GM12892 (cell line): ENCODE measurements at places on chromosomes 7 and 10.

- no peak for DNase-seq
Measured at GRCh38 chr7:135709508-135709907, 18.5 kb downstream of the SLC13A4 start.

DNA sequence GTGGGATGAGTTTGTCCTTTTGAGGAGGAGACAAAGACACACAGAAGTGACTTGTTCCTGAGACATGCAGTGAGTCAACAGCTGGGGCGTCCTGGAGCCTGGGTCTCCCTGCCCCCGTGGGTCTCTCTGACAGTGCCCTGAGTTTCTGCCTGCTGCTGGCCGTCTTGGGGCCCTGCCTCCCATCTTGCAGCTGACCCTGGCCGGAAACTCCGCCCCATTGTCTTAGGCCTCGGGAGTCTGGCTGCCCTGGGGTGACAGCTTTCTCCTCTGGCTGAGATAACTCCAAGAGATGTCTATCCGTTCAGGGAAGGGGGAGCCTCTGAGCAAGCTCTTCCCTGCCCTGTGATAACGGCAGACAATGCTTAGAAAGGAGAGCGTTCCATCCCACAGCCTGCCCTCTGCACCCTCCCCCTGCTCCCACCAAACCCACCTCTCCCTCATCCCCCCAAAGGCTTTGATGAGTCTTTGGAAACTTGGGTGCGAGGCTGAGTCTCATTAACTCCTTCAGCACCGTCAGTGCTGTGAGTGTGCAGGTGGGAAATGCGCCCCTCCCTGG, 69.5 kb upstream of the PODXL start:
- DNase-seq = no peak

- DNase-seq = no peak
Measured at GRCh38 chr7:95424716-95425115, 10.1 kb downstream of the PON2 start.

DNA sequence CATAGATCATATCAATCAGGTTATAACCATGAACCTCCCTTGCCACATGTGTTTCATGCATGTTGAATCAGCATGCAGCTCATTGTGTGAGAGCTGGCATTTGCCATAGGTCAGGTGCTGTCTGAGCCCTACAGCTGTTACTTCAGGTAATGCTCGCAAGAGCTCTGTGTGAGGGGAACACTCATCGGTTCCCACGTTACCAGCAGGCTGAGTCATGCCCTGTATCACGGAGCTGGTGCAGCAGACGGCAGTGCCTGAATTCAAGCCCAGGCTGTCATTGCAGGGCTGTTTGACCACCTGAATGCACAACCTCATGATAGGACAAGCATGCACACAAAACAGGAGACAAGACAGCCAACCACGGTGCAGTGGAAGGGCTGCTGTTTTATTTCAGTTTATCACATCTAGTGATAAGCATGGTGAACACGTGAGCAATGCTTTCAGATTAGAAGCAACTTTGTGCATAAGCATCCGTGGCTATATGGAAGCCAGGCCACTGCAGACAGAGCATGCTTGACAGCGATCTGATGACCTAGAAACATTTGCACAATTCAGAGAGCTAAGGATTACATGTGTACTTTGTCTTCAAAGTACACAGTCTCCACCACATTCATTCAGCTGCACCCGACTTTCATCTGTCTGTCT, 56.4 kb upstream of the PFKP start:
- no peak for DNase-seq

DNA sequence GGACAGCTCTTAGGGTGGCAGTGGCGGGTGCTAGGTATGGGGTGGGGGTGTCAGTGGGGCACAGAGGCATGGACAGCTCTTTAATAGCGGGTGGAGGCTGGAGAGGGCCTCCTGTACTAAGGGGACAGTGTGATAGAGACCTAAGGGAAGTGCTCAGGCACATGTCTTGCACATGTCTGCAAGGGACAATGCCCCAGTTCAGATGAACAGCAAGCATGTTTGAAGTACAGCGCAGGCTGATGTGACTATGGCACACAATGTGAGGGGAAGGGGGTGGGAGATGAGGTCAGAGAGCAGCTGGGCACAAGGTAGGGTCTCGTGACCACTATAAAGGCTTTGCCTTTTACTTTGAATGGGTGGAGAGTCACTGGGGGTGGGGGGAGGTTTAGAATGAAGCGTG, 3.5 kb downstream of the GIMAP8 start:
- DNase-seq = no peak

DNA sequence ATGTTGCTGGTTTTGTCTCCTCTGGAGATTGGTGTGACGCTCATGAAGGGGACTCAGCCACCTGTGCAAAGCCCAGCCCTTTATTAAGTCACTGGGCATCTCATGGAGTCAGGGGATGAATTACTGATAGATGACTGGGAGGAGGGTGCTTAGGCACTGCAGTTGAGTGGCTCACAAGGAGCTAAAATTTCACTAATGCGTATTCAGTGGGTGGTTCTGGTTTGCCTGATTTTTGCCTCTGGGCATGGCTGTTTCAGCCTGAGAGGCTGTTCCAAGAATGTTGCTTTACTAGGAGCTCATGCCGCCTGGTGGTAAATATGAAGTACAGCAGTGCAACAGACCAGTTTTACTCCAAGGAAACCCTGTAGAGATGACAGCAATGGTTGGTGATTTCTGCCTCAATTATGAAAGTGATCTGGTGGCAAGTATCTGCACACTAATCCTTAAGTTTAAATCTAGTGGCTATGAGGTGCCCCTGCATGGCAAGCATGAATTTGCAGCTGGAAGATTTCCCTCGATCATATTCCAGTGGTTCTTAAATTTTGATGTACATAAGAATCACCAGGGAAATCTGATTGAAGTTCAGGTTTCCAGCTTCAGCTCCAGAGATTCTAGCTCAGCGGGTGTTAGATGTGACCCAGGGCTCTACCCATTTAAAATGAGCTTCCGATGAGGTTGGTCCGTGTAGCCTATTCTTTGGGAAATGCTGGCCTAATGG, 19.9 kb downstream of the ACTA2 start:
- DNase-seq = no peak

DNA sequence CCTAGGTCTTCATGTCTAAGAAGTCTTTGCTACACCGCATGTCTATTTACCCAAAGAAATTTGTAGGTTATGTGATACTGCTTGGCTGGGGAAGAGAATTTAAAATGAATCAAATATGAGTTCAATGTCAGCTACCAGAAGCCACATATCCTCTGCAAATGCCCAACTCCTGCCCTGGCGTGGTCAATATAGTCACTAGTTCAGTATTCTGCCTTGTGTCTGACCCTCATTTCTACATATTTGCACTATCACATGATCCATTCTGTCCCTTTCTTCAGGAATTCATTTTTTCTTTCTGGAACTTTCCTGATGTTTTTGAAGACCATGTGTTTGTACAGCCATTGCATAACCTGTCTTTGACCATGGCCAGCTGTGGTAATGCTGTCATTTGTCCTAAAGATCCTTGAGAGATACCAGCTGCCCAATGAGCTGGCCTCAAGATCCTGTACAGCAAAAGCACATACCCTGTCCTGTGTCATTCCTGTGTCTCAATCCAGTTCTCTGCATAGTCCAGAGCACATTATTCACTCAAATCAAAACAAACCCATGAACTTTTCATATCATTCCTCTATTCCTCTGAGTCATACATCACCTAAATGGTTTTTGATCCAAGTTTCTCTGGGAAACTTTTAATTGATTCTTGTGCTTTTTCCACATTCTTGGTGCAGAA, 524.5 kb downstream of the PARD3 start:
- DNase-seq = no peak

DNA sequence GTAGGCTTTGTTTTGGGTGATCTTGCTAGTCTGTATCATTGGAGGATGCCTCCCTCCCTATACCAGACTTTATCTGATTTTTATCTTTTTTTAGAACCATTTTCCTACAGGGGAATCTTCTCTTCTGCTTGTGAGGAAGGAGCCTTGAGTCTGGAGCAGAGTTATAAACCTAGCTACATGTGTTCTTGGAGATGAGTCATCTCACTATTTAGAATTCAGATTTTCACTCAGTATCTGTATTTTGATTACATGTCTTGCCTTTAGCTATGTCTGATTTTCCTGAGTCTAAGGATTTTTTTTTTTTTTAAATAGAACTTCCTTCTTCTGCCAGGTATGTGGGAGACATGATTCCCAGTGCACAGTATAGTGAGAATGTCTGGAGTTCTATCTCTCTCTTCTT, 211.6 kb upstream of the MBL2 start:
- DNase-seq = no peak

DNA sequence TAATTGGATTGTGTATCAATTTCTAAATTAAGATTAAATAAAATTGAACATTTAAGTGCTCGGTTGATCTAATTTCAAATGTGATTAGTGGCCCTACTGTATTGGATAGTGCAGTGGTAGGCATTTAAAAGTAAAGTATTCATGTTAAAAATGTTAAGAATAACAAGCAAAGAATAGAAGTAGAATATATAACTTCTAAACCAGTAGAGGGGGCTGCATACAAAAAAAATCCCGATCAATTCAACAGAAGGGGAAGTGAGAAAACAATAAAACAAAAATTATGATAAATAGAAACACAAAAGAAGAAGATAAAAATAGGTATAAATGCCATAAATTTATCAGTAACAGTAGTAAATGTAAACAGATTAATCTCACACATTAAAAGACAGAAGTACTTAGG, 24.9 kb upstream of the WDFY4 start:
- DNase-seq = no peak

GRCh38 chr7:77428777-77429231, 12.7 kb upstream of the GSAP start:
- DNase-seq = no peak

DNA sequence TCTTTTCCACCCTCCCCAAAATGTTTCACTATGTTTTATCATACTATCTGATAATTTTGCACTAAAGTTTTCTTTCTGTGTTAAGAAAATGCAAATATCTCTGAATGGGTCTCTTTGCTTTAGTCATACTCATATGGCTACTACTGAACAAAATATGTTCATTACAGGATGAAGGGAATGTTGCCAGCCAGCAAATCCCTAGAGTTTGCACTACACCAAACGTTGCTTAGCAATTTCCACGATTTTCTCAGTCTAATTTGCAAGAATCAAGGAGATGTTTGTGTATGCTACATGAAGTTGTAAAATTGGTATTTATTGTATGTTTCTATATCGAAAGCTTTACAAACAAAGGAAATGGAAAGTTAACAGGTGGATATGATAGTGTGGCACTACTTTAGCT, 10.6 kb upstream of the MAGI2 start:
- no peak for DNase-seq

DNA sequence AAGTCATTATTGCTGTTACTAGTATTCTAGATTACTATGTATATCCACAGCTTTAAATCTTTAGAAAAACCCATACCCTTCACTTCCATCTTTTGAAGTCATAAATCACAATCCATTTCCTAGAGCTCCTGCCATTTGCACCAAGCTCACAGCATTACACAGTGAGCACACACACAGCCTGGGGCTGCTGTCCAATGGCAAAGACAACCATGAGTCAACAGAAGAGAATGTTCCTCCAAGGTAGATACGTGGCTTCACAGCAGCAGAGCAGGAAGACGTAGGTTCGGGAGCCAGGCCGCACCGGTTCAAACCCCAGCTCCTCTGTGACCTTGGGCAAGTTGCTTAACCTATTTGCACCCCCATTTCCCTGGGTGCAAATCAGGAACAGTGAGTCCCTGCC, 234.6 kb downstream of the DIP2C start:
- no peak for DNase-seq

DNA sequence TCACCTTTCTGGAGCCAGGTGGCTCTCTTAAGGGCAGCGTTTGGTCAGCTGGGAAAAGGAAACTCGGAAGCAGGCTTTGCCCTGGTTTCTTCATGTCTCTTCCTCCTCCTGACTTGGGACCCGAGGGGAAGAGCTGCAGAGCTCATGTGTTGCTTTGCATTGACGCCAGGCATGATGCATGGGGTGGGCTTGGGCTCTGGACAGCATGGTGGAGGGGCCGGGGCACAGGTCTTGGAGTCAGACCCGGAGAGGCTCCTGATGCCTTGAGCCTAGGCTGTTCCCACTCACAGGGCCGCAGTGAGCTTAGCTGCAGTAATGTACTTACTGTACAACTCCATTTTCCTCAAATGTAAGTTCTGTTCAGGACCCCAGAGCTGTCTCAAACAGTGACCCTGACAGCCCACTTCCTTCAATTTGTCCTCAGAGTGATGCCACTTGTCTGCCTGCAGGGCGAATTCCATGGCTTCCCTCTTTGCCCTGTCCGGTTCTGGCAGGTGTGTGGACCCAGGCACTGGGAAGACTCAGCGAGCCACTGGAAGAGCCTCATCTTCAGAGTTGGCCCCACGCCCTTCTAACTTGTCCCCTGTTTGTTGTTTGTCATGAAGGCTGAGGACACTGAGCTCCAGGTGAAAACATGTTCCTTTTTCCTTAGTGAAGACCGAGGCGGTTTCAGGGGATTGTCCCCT, 50.2 kb downstream of the ZNF467 start:
- DNase-seq = no peak

DNA sequence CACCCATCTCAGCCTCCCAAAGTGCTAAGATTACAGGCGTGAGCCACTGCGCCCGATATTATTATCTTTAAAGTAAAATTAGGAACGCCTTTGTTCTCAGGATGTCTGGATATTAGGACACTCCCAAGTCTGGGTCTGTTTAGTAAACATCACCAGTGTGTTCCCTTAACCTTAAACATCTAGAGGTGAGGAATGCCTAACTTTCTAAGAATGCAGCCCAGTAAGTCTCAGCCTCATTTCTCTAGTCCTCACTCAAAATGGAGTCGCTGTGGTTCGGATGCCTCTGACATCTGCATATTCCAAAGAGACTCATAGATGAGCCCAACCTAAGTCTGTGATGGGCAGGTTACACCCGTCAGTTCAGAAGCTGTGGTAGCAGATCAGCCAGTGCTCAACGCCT, 4.3 kb upstream of the INSYN2A start:
- no peak for DNase-seq

DNA sequence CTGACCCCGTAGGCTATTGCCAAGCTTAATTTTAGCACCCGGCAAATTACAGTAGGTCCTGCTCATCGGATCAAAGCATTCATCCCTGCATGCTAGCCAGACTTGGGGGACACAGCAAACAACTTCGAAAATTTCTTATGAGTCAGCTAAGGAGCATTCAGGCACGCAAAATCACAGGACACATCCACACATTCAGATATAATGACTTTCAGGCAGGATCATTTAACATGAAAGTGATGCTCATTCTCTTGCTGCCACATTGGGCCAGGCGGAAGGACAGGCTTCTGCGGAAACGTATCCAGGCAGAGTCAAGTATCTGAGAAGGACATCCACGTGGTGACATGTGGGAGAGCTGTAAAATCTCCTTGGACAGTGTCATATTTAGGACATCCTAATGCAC, 474.0 kb upstream of the NRP1 start:
- DNase-seq = no peak

- no peak for DNase-seq
Measured at GRCh38 chr10:71323407-71323806, 4.3 kb downstream of the SLC29A3 start.

DNA sequence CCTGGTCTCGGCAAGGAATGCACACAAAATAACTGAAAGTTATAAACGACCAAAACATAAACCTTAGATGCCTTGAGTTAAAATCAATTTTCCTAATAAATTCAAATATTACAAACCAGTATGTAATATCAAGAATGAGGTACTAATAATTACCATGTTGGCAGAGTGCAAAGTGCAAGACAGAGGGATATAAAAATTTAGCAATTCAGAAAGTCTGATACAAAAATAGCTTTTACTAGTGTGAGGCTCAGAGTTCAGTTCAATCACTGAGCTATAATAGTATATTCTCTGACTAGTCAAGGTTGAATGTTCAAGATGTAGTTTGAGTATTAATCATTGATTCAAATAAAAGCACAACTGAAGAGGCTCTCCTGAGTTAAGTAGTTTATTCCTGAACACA, 4.8 kb upstream of the AUTS2 start:
- DNase-seq = no peak
